ENCODE measurements at places on chromosomes 1 and 21.

- DNase-seq, result no peak
Measured at GRCh38 chr1:201224666-201225370, 34.2 kb downstream of the IGFN1 start.

GRCh38 chr1:31744165-31744888 lies 19.8 kb downstream of the ADGRB2 start:
- DNase-seq, result no peak

DNA sequence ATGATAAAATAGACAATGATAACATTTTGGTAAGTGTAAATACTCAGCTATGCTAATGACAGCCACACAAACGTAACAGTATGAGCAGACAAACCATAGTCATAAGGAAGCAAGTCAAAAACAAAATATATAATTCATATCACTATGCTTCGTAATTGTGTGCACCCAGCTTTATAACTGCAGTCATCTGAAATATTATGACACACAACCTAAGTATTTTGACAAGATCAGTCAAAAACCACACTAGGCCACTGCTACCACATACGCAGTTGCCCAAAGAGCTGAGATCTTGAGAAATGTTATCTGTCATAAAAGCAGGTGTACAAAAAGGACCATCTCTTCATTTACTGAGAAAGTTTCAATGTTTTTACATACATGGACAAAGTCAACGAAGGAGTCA lies 26.0 kb downstream of the RNASEL start:
- DNase-seq, result no peak

GRCh38 chr21:39029086-39029755 lies 154.0 kb downstream of the PSMG1 start:
- DNase-seq, result no peak

DNA sequence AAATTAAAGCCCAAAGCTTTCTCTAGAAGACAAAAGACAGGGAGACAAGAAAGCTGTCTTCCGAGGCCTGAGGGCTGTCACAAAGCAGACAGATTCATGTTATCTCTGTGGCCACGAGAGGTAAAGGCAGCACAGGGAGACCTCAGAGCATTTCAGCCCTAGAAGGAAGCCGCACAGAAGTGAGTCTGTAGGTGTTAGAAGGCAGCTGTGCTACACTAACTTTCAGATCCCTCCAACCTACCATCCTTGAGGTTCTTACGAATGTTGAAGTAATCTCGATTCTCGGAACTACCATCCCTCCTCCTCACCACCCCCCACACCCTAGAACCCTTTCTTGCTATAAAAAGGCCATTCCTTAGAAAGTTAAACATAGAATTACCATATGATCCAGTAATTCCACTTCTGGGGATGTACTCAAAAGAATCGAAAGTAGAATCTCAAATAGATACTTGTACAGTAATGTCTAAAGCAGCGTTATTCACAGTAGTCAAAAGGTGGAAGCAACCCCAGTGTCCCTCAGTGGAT lies 21.5 kb upstream of the LYST start:
- no peak for DNase-seq

GRCh38 chr21:42400525-42400924 lies 3.2 kb upstream of the UBASH3A start:
- DNase-seq, result no peak

- no peak for DNase-seq
Measured at GRCh38 chr1:2962541-2962940, 58.7 kb upstream of the ACTRT2 start.

GRCh38 chr1:224589006-224589405 lies 27.1 kb upstream of the CNIH3 start:
- DNase-seq, result no peak

GRCh38 chr21:29654855-29655254 lies 284.9 kb downstream of the GRIK1 start:
- no peak for DNase-seq

DNA sequence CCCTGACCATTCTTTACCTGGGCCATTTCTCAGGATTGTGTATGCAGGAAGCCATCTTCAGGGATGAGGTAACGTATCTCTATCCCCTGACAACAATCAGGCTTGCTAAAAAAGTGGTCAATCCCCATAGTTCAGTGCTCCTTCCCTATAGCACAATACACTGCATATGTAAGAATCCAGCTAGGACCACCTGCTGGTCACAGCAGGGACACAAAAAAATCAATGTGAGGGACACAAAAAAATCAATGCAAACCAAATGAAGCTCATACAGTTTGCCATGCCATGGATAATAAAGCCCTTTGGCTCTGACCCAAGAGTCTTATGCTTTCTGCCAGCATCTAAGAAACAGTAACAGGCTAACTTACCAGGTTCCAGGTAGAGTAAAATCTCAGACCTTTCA lies 16.3 kb downstream of the ACBD6 start:
- no peak for DNase-seq

GRCh38 chr1:27099135-27099586 lies 55.8 kb downstream of the SLC9A1 start:
- no peak for DNase-seq

DNA sequence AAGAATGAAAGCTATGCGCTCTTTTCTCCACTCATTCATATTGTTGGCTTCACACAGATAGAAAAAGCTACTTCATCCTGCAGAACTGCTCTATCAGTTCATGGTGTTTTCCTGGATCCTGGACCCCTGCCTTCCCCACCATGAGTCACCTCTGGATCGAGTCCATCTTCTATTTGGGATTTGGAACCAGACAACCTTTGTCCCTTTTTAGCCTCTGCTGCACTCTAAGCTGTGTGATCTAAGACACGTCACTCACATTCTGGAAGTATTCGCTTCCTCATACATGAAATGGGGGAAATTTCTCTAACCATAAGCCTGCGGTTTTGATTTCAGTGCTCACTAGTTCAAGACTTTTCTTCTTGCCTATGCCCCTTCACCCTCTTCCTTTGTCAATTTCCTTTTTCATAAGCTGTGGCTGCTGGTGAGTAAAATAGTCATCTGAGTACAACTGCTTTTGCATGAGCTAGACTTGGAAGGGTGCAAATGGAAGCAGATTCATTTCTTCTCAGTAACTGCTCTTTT lies 14.1 kb upstream of the DEGS1 start:
- DNase-seq, result no peak

GRCh38 chr1:223341121-223341520 lies 22.9 kb downstream of the SUSD4 start:
- DNase-seq, result no peak

GRCh38 chr1:169019419-169020058 lies 87.0 kb upstream of the ATP1B1 start:
- no peak for DNase-seq

DNA sequence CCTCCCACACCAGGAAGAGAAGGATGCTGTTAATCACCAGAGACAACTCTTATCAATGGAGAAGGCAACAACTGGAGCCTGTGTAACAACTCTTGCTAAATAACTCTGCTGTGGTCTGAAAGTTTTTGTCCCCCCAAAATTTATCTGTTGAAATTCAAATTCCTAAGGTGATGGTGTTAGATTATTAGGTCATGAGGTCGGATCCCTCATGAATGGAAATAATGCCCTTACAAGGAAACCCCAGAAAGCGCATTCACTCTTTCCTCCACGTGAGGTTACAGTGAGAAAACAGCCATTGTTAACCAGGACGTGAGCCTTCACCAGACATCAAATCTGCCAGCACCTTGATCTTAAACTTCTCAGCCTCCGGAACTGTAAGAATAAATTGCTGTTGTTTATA lies 141.9 kb upstream of the CXADR start:
- no peak for DNase-seq

GRCh38 chr1:42430286-42431135 lies 25.3 kb downstream of the ZMYND12 start:
- DNase-seq, result no peak

GRCh38 chr1:192316942-192317450 lies at the start of gene RGS21:
RGS21 (plus strand) TSS chr1:192316992; CDS start chr1:192343037, 26,045 bp downstream.
- DNase-seq, result no peak

GRCh38 chr1:229122606-229123005 lies 148.3 kb upstream of the RAB4A start:
- DNase-seq, result no peak

GRCh38 chr1:160954158-160955104 lies at the start of gene ITLN2:
ITLN2 (minus strand) TSS chr1:160954809; CDS start chr1:160954741, 68 bp downstream.
- peak; percentile 74 for DNase-seq

- peak; percentile 20 for DNase-seq
Measured at GRCh38 chr1:190320952-190321351, 156.7 kb downstream of the BRINP3 start.

DNA sequence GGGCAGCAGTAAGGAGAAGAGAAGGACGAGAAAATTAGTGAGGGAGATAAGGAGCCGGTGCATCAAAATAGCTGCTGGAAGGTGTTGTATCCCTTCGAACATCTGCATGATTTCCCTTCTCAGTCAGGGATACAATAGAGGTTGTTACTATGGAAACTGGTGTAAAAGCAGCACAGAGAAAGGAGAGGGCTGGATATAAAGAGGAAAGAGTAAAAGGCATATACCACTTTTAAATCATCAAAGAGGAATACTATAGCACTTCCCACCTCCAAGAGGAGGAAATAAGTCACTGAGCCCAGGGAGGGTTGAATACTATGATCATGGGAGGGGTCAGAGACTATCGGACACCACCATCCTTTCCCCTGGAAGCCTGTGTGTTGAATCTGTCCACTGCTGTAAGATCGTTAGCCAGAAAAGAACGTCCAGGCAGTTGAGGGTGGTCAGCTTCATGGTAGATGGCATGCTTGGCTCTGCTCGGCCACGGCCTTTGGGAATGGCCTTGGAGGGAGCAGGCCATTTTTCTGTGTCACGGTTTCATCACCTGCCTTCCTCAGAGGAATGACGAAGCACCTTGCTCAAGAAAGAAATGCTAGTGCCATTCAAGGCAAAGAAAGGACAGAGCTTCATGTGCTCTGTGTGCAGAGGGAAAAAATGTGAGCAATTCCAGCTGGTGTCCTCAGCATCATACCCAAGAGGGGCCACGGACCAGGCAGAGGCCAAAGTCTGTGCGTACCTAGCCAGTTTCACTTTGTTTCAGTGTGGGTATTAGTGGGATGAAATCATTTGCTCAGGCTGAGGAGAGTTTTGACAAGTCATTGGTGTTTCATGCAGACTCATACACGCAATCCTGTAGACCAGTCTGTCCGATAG lies 64.2 kb downstream of the IRF2BP2 start:
- no peak for DNase-seq

DNA sequence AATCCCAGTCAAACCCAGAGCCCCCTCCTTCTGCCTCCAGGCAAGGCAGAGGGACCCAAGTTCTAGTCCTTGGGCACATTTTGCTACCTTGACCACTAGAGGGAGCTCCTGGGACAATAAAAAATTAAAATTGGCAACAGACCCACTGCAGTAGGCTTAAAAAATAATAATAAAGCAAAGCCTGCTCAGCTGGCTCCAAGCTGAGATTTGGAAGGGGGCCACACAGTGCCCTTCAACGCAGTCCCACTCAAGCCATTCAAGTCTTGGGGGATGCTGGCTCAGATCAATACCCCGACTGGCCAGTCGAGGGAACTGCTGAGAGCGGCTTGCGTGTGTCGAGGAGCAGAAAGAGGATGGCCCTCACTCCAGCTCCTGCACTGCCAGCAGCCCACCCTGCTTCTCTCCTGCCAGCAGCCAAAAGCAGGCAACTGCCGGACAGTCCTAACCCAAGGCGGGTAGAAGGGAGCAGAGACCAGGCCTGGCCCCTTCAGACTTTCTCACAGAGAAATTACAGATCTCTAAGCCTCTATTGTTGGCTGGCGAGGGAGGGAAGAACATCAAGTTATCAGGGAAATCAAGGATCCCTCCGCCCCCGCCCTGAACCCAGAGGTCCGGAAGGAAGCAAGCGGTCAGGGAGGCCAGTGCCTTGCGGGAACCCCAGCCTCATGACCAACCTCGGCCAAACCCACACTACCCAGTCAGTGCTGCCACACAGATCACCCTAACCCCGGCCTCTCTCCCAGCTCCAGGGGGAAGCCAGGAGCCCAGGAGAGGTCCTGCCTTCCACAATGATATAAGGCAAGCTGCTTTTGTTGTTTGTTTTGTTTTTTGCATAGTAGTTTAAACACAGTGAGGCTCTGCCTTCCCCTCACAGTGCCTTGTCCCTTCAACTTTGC lies 4.9 kb upstream of the ALDH4A1 start:
- peak; percentile 60 for DNase-seq

DNA sequence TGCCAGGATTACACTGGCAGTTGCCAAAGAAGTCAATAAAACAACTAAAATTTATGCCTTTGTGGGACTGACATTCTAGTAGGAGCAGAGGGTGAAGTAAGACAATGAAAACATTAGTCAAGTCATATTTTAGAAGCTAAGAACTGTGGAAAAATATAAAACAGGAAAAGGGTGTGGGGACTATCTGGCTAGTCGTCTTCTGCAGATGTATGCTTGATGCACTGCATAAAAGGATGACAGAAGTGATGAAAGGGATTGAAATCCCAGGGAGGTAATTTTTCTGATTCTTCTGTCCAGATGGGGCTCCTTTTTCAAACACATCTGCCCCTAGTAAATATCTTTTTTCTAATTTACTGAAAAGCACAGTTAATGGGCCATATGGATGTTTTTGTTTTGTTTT lies 706.3 kb downstream of the ADGRL2 start:
- DNase-seq, result no peak

- no peak for DNase-seq
Measured at GRCh38 chr1:95073446-95073845, 695 bp upstream of the ALG14 start.

DNA sequence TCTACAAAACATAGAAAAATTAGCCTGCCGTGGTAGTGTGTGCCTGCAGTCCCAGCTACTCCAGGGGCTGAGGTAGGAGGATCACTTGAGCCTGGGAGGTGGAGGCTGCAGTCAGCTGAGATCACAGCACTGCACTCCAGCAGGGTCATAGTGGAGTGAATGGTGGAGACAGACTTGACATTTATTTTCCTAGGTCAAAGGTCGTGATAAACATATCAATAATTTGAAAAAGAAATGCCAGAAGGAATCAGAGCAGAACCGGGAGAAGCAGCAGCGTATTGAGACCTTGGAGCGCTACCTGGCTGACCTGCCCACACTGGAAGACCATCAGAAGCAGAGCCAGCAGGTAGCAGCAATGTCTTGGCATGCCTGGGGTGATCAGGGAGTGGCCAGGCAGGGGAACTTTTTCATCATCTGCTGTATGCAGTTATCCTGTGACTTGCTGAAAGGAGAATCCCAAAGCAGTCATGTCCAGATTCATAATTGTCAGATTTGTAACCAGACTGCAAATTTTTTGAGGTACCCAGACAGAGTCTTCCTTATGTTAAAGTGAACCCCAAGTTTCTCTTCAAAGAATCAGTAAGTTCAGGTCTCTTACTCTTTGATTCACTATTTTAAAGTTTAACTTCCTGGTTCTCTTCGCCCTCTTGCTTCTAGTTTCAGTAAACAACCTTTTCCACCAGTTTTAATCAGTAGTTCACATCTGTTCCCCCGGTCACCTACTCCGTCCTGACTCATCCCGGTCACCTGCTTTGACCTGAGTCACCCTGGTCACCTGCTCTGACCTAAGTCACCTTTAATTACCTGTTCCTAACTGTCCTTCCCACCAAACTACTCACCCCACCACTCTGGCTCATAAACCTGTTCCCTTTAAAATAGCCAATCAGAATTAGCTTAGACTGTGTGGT lies 11.3 kb upstream of the SH3BGRL3 start:
- no peak for DNase-seq
